Neural progenitor cell (in vitro differentiated cells): ENCODE measurements at places on chromosomes 16 and 17. TPM values are rescaled to one million over a fixed set of nuclear protein-coding genes. Genes with fewer than 3 reads are reported as not detected.

Gene CCDC200
- not detected in 2 replicates for total RNA-seq

Gene LRRC46
- 0.06 and 0.12 TPM in 2 replicates for total RNA-seq

Gene MRPL28
- total RNA-seq: 82.2 and 138 TPM in 2 replicates

Gene GLIS2
- 0.15 and 1.3 TPM in 2 replicates for total RNA-seq

Gene C16orf86
- total RNA-seq: 0.24 and 6.0 TPM in 2 replicates

Gene KRTAP3-1
- total RNA-seq: not detected in 2 replicates

Gene MYO15A
- 1.2 and 5.4 TPM in 2 replicates for total RNA-seq

Gene CD300C
- not detected in 2 replicates for total RNA-seq

Gene MMP2
- total RNA-seq: 18.3 and 23.1 TPM in 2 replicates

Gene ZP2
- total RNA-seq: not detected in 2 replicates

Gene PYY
- 0.40 TPM in 1 of 2 replicates, not detected in the other for total RNA-seq

Gene BCL6B
- 3.8 and 5.3 TPM in 2 replicates for total RNA-seq

DNA sequence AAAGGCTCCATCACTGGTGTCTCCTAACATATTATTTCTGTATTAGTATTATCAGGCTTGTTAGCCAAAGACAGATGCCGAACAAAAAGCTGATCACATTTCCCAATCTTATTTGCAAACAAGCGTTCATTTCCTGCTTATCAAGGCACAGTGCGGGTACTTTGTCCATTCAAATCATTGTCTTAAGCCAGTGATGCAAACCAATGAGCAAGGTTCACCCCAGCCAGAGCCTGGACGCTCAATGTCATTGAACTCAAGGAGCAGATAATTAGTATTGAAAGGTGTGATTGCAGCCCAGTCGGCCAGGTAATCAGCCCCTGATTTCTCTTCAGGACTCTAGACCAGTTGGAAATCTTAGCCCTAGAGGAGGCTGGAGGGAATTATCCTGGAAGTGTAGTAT, 20.4 kb upstream of the SOX9 start:
- no peaks in the 10 kb centered on the region for H3K27me3 ChIP-seq
- no peak overlapping the region for H3K4me3 ChIP-seq
- no peaks in the 10 kb centered on the region for H3K36me3 ChIP-seq
- H3K27ac ChIP-seq: no peak overlapping the region
- DNase-seq: no peak
- H3K4me1 ChIP-seq: no peaks in the 10 kb centered on the region

DNA sequence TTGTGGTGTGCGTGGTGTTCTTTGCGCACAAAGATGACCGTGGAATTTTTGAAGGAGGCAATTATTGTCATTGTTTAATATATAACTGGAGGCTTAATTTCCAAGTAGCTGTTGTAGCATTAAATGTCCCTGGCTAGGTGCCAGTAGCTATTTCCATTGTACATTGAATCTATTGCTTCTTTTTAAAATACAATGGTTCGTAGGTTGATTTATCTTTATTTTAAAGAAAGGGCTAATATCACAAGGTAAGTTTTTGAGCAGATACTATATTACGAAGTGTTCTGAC, 127.1 kb downstream of the RPTOR start:
- peaks cover 18% of the 10 kb centered on the region for H3K4me1 ChIP-seq
- no peak overlapping the region for H3K4me3 ChIP-seq
- no peak overlapping the region for H3K27ac ChIP-seq
- no peaks in the 10 kb centered on the region for H3K27me3 ChIP-seq

DNA sequence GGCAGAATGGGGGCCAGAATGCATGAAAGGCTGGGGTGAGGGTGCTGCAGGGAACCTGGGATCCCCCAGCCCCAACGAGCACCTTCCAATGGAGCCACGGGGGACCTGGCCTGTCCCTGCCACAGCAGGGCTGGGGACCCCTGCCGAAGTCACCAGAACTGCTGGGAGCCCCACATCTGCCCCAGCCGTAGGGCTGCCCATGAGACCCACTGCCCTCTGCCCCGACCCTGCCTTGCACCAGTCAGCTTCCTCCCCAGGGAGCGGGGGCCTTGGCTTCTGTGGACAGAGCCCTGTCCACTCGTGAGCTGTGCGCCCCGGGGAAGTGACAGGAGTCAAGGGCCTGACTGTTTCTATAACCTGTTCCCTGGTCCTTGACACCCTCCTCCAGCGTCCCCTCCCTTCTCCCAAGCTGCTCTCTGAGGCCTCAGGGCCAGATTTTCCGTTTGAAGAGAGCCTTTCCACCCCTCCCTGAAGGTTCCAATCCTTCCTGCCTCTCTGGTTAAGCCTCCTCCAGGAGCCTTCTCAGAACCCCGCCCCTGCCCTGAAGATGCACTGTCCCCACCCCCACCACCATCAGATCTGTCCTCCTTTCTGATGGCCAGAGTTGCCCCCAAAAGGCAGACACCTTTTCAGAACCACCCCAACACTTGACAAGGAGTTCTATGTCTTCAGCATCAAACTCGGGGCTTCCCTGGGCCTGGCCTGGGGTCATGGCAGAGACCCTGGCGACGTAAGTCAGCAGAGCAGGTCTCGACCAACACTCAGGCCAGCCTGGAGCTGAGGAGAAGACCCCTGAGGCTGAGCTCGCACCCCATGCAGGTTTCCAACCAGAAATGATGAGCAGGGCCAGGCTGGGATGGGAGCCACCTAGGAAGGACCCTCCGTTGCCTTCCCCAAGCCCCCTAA, 10.7 kb upstream of the PRR29 start:
- H3K27me3 ChIP-seq: peaks cover 12% of the 10 kb centered on the region
- no peak overlapping the region for H3K27ac ChIP-seq
- H3K4me1 ChIP-seq: peaks cover 7% of the 10 kb centered on the region

DNA sequence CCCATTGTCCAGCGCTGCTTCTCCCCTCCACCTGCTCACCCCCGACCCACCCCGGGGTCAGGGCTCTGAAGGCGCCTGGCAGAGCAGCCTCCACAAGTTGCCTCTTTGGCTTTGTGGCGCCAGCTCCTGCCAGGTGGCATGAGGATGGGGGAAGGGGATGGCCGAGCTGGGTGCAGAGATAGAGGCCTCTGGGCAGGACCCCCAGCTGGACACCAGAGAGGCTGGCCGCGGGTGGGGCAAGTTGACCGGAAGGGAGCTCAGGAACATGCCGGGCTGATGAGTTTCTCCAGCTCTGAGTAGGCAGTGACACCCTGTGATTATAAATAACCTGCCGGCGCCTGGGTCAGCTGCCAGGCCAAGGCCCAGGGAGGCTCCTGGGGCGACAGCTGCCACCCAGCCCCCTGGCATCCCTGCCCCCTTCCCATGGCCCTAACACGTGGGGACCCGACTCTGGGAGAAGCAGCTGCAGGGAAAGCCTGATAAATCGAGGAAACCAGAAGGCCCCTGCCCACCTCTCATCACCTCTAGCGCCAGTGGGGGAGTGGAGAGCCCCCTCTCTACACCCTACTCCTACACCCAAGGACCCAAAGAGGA, 729 bp downstream of the P2RX5 start:
- H3K36me3 ChIP-seq: no peaks in the 10 kb centered on the region
- H3K4me1 ChIP-seq: peaks cover 11% of the 10 kb centered on the region
- DNase-seq: no peak
- no peak overlapping the region for H3K27ac ChIP-seq

DNA sequence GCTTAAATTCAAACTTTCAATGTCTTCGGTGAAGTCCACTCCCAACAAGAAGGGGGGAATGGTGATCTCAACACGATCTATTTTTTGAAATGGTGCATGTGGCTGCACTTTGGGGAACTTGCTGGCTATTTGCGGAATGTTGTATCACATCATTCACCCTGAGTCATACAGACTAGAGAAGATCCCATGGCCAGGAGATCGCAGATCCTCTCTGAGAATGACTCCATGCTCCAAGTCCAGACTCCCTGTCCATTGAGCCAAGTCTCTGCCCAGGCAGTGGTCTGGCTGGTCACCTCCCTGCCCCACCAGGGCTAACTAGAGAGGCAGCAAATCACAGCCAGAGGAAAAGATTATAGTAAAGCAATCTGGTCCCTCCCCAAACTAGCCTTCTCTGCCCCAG, 120.6 kb downstream of the XYLT1 start:
- H3K27ac ChIP-seq: no peak overlapping the region
- no peaks in the 10 kb centered on the region for H3K36me3 ChIP-seq
- H3K4me3 ChIP-seq: no peak overlapping the region
- DNase-seq: no peak

- H3K4me3 ChIP-seq: no peak overlapping the region
- peaks cover 31% of the 10 kb centered on the region for H3K27me3 ChIP-seq
- no peaks in the 10 kb centered on the region for H3K36me3 ChIP-seq
- no peak for DNase-seq
- H3K4me1 ChIP-seq: peaks cover 38% of the 10 kb centered on the region
- no peak overlapping the region for H3K27ac ChIP-seq
These were observed 53.1 kb upstream of the CHMP6 start for GRCh38 chr17:80938556-80938955.

GRCh38 chr17:58630883-58631522, 60.8 kb downstream of the TEX14 start:
- no peak overlapping the region for H3K4me3 ChIP-seq
- no peaks in the 10 kb centered on the region for H3K4me1 ChIP-seq
- H3K27me3 ChIP-seq: no peaks in the 10 kb centered on the region

GRCh38 chr16:66590322-66590721, 11.1 kb downstream of the CMTM2 start:
- H3K4me3 ChIP-seq: no peak overlapping the region
- no peak for DNase-seq
- no peaks in the 10 kb centered on the region for H3K4me1 ChIP-seq
- no peaks in the 10 kb centered on the region for H3K27me3 ChIP-seq

- DNase-seq: peak; percentile 83
- H3K36me3 ChIP-seq: no peaks in the 10 kb centered on the region
- H3K27me3 ChIP-seq: no peaks in the 10 kb centered on the region
- H3K4me3 ChIP-seq: peak overlapping the region; percentile 61
- no peak overlapping the region for H3K27ac ChIP-seq
These were observed 569 bp downstream of the FLII start for GRCh38 chr17:18257982-18258355.

DNA sequence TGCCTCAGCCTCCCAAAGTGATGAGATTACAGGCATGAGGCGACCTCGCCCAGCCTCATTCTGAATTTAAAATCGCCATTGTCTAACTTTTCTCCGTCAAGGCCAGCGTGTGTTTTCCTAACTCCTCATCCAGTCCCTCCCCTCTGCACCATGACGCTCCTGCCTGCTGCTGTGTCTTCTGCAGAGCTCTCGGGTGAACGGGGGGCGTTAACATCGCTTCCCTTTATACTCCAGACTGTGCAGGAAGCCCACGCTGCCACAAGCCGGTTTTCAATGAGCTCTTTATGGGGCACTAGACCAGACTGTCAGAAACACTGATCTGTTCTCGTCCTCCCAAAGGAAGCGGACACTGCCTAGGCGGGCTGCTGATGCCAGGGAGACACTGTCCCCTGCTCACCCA, 13.2 kb downstream of the AANAT start:
- no peaks in the 10 kb centered on the region for H3K4me1 ChIP-seq
- no peaks in the 10 kb centered on the region for H3K36me3 ChIP-seq
- peak; percentile 45 for DNase-seq
- no peaks in the 10 kb centered on the region for H3K27me3 ChIP-seq
- no peak overlapping the region for H3K4me3 ChIP-seq

DNA sequence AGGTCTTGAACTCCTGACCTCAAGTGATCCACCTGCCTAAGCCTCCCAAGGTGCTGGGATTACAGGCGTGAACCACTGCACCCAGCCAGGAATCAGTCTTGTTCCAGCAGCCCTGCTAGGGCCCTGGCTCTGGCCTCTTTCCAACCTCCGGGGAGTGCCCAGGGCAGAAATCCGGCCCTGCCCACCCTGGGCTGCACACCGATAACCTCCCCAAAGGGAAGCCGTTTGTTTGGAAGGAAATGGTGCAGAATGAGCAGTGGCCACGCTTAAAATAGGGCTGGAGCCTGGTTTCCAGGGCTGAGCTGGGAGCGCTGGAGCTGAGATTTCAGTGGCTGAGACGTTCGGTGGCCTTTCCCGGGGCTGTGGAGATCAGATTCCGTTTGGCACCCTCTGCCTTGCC, 17.8 kb upstream of the EMP2 start:
- H3K27me3 ChIP-seq: no peaks in the 10 kb centered on the region
- H3K4me3 ChIP-seq: no peak overlapping the region
- no peak for DNase-seq
- peaks cover 4% of the 10 kb centered on the region for H3K4me1 ChIP-seq
- H3K27ac ChIP-seq: no peak overlapping the region

DNA sequence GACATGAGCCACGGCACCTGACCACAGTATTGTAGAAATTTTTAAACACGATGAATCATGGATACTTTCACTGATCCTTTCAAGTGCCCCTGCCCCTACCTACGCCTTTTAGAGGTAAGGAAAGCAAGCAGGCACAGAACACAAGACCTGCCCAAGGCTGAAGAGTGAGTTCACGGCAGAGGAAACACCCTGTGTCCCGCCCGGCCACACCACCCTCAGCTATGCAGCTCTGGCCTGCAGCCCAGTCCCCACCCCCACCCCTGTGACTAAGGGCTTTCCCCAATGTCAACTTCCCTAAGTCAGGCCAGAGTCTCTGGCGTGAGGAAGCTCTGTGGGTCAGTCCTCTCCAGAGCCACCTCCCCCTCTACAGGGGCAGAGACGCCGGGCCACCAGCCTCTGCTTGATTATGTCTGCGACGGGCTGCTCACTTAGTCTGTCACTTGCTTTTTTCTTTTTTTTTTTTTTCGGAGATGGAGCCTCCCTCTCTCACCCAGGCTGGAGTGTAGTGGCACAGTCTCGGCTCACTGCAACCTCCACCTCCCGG, 8.4 kb downstream of the SLC16A5 start:
- no peak for DNase-seq
- H3K27me3 ChIP-seq: no peaks in the 10 kb centered on the region
- no peak overlapping the region for H3K27ac ChIP-seq
- no peak overlapping the region for H3K4me3 ChIP-seq

DNA sequence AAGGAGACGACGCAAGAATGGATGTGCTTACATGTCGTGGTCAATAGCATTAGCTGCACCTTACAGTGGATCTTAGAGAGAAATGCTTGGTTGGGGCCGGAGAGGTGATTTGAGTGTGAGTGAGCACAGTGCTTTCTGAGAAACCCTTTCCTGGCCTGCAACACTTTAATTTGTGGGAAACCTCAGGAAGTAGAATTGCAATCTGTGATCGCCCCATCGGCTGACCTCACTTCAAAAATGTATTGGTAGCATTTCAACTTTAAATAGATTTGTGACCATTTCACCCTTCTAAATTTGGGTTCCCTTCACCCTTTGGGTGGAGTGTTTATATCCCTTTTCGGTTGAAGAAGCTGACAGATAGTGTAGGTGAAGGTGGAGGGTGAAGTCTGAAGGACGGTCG, 13.2 kb downstream of the PRKCB start:
- DNase-seq: no peak
- no peaks in the 10 kb centered on the region for H3K36me3 ChIP-seq
- H3K4me1 ChIP-seq: no peaks in the 10 kb centered on the region
- no peak overlapping the region for H3K4me3 ChIP-seq
- no peak overlapping the region for H3K27ac ChIP-seq
- H3K27me3 ChIP-seq: no peaks in the 10 kb centered on the region
